ENCODE measurements at places on chromosomes 5 and 9.

- DNase-seq, result no peak
Observed at GRCh38 chr9:78714576-78714975, 417.7 kb downstream of the PSAT1 start.

GRCh38 chr5:101520417-101520816 lies 617.3 kb upstream of the ST8SIA4 start:
- no peak for DNase-seq

DNA sequence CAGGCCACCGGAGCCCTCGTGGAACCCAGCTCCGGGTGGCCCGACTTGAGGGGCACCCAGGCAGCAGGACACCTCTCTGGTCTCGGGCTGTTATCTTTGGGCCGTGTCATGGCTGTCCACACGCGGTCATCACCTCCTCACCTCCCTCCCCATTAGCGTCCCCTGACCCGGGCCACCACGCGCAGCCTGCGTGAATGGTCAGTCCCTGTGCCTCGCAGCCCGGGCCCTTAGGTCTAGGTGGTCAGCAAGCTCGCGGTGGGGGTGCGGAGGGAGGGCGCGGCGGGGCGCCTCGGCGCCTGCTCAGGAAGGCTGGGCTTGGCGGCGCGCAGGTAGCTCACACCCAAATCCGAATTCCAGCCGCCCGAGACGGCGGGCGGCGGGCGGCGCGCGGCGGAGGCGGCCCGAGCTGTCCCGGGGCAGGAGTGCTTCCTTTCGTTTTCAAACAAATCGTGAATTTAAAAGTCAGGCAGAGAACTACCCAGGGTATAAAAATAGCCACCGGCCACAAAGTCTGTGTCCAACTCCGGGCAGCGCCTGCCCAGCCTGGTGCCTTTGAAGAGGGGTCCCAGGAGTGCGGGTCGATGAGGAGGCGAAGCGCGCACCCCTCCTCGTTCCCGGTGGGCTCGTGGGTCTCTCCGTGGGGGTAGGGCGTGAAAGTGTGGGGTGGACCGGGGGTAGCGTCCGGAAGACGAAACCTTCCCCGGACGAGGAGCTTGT lies 1.0 kb upstream of the RXRA start:
- no peak for DNase-seq

- DNase-seq, result no peak
Observed at GRCh38 chr5:169099801-169100734, 200.9 kb downstream of the SLIT3 start.

GRCh38 chr5:145345511-145346287 lies 489.4 kb downstream of the PRELID2 start:
- DNase-seq, result no peak

DNA sequence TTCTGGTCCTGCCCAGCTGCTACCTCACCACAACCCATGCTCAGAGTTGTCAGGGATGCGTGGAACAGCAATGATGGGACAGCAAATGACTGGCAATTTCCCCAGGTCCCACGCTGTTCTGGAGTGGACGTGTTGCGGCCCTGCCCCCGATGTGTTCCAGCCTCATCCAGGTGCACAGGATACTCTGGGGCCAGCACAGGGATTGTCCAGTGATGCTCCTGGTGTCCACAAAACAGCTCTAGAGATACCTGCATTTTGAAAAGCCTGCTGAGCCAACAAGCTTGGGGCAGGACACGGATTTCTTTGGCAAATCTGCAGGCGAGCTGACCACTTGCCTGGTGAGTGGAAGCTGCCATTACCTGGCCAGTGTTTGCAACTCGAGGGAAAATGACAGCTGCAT lies 88.7 kb downstream of the ANKRD33B start:
- DNase-seq, result no peak

DNA sequence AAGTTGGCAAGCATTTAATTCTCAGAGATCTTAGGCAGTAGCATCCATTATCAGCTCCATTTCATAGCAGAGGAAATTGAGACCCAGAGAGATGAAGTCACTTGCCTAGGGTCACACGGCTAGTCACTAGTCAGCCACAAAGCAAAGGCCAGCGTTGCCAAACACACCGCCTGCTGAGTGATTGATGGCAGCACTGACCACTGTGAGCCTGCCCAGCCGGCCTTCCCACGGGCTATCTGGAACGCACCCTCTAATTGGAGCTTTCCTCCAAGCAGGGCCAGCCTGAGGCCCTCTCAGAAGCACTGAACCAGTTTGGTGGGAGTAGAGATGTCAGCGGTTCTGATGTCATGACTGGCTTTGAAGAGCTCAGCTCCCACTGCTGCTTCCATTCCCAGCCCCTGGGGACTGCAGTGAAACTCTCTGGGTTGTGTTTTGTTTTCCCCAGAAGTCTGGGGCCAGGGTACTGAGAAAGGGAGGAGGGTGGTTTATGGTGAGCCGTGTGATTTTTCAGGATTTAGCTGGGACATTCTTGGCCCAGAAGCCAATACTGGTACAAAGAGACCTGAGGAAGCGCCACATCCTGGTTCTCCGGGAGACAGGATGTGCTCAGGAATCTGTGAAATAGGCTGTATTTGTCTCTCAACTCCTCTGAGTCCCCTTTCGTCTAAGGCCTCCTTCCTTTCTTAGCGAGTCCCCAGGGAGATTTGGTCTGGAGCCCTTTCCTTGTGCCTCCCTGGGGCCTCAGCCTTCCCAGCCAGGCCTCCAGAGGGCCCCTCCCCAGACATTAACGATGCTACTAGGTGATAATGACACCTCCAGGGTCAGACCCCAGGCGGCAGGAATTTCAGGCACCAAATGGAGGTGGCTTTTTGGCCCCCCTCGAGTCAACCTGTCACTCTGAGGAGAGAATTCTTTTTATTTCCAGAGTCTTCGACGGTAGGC lies 44.5 kb downstream of the SPRY4 start:
- no peak for DNase-seq

- DNase-seq, result no peak
Observed at GRCh38 chr5:54548565-54548964, 31.0 kb downstream of the SNX18 start.

GRCh38 chr5:142391058-142391845 lies 66.4 kb upstream of the SPRY4 start:
- DNase-seq, result no peak

DNA sequence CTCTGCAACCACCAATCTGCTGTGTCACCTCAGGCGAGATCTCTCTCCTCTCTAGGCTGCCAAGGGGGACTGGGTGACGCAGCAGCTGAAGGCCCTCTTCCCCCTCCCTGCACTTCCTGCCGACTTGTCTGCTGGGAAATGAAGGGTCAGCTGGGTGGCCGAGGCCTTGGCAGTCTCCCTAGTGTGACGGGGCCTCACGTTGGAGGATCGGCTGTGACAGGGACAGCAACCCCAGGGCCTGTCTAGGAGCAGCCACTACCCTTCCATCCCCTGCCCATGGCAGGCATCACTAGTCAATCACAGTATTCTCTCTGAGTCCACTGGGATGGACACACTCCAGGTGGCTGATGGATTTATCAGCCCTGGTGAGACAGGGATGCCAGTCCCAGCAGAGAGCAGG lies 107.3 kb upstream of the SARDH start:
- DNase-seq, result no peak

- no peak for DNase-seq
Observed at GRCh38 chr9:101026824-101027223, 1.7 kb upstream of the PLPPR1 start.

DNA sequence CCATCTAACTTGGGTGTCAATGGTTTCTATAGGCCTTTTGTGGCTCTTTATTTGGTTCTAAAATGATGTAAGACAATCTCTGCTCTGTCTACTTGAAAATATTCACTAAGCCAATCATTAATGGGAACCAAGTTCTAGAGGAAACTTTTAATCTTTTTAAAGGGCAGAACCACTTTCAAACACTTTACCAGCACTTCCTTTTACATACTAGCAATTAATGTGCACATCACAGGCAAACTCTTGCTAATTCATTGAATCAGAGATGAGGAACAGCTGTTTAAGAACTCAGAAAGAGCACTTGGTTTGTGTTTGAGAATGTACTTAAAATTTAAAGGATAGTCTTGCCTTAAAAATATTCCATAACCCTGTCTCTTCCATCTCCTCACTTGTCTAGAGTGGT lies 83.4 kb downstream of the PAPPA start:
- DNase-seq, result no peak

DNA sequence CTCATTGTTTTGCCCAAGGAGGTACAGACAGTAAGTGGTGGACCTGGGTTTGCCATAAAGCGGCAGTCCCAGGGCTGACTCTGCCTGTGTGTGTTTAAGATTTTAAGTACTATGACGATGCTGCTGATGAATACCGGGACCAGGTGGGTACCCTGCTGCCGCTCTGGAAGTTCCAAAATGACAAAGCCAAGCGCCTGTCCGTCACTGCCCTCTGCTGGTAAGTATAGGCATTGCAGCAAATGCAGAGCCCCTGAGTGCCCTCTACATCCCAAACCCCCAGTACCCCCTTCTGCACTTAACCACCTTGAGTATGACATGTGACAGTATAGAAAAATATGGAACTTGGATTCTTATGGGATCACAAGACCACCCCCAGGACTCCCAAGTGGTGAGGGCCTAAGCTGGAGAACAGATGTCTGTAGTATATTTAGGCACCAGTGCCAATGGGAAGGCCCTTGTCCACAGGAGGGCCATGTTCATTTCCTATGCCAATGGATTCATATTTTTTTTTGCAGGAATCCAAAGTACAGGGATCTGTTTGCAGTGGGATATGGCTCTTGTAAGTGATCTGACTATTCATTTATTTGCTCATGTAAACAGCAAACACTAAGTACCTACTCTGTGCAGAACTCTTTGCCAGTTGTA lies 22.0 kb downstream of the ENHO start:
- peak; percentile 26 for DNase-seq

DNA sequence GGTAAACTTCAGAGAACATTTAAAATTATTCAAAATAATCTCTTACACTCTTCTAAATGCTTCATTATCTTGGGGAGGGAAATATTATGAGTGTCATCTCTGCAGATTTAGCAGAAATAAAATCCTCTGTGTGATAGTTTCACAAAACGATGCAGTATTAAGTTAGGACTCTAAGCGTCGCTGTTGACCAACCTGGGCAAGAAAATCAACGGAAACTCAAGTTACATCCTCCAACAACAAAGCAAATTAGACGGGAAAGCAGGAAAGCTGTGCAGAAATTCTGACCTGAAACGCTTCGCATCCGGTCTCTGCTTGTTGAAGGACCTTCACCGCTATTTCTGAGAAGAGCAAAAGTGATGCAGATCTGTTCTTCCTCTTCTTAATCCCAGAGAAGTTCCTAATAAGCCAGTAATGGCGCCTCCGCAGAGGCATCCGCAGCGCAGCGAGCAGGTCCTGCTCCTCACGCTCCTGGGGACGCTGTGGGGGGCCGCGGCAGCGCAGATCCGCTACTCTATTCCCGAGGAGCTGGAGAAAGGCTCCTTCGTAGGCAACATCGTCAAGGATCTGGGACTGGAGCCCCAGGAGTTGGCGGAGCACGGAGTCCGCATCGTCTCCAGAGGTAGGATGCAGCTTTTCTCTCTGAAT lies at the start of gene PCDHGA6:
TSS of gene PCDHGA6 (plus strand) at position 219 of the 645 bp plus-strand sequence. CDS start at position 412, 193 bp downstream.
- no peak for DNase-seq

GRCh38 chr5:74575741-74576538 lies 64.6 kb downstream of the ENC1 start:
- no peak for DNase-seq

- DNase-seq, result no peak
Observed at GRCh38 chr9:34370335-34370969, 6.2 kb downstream of the MYORG start.

Measured in stimulated activated CD8-positive, alpha-beta memory T cell treated with anti-CD3 and anti-CD28 coated beads, Interleukin-7, amount 100 ng/mL, for 48 hours (primary cell).